Smooth muscle cell of the umbilical artery (primary cell): ENCODE measurements at places on chromosomes 1 and 21. TPM values are rescaled to one million over a fixed set of nuclear protein-coding genes. Genes with fewer than 3 reads are reported as not detected.

Gene FLG
- total RNA-seq = under 0.01 and 0.09 TPM in 2 replicates

Gene AKR7A2
- 55.1 and 64.4 TPM in 2 replicates for total RNA-seq

Gene TFB2M
- 15.1 and 17.2 TPM in 2 replicates for total RNA-seq

Gene LCE6A
- not detected in 2 replicates for total RNA-seq

Gene TFF3
- not detected in 2 replicates for total RNA-seq

Gene PGLYRP3
- not detected in 2 replicates for total RNA-seq

Gene NHLH1
- total RNA-seq = not detected in 2 replicates

Gene CELA3A
- not detected in 2 replicates for total RNA-seq
